Midbrain (tissue), 1 donor: ENCODE measurements at places on chromosomes 12 and 14.

DNA sequence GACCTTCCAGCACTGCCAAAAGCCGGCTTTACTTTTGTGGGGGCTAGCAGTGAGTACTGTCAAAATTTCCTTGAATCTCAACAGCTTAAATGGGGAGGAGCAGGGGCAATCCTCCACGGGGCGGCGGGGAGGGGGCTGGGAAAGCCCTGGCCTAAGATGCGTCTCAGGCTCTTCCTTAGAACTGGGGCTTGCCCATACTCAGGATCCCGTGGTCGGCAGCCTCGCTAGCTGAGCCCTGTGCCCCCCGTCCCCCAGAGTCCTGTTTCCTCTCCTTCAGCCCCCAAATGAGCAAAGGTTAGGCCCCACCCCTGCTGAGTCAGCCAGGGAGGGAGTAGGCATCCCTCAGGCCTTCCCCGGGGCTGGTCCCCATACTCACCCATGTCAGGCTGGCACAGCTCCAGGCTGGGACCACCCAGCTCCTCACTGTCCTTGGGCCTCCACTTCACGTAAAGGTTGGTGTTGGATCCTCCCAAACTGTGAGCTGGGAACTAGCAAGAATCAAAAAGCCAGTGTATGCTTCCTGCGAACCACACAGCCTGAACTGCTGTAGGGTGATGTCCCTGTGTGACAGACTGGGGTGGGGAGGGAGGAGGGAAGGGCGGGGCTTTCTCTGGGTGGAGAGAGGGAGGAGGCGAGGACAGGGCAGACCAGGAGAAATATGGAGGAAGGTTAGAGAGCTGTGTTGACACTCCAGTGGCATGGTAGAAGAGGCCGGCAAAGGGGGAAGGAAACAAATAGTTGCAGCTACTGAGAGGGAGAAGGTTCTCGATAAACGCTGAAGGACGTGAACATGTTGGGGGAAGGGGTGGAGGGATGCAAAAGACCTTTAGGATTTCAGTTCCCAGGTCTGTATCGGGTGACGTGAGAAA, 5.9 kb upstream of the BAZ2A start:
- peak; percentile 85 for DNase-seq

DNA sequence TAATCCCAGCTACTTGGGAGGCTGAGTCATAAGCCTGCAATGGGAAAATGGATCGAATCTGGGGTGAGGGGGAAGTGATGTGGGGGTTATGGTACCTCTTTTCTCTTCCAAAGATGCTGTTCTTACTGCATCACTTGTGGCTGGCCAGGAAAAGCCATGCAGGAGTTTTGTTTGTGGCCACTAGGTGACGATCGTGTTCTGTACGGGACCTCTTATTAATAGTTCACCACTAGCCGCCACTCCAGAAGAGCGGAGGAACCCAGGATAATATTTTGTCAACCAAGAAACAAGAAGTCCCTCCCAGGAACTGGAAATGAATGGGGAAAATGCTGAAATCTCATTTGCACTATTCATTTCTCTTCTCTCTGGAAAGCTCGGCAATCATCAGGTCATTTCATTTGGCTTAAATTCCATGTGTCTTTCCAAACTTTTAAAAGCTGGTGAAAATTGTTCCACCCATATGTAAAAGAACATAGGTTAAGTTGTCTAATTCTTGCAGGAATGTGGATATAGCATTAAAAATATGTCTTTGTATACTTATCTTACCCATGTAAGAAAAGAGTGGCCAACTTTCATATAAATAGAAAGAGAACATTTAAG, 8.9 kb downstream of the GPR65 start:
- DNase-seq: peak; percentile 78

DNA sequence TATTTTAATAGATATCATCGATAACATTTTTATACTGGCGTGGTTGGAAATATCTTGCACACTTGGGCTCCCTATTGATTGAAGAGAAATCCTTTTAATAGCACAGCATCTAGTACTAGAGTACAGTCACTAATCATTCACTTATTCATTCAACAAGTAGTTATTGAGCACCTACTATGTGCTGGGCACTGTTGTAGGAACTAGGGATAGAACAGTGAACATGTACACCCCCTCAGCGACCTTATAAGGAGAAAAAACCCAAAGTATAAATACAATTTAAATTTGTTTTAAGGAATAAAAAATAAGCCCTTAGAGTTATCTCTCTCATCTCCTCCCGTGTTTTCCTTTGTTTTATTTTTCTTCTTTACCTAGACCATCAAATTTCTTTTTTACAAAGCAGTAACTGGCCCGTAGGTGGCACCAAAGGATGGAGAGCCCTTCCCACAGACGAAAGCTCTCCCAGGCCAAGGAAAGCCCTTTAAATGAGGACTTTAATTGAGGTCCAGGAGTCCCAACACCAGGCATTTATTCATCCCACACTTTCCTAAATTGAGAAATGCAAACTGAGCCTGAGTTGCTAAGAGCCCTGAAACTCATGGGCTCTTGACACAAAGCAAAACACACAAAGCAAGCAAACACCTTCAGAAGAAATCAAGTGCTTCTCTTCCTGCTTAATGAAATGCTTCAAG, 29.0 kb downstream of the PEBP1 start:
- peak; percentile 20 for DNase-seq

DNA sequence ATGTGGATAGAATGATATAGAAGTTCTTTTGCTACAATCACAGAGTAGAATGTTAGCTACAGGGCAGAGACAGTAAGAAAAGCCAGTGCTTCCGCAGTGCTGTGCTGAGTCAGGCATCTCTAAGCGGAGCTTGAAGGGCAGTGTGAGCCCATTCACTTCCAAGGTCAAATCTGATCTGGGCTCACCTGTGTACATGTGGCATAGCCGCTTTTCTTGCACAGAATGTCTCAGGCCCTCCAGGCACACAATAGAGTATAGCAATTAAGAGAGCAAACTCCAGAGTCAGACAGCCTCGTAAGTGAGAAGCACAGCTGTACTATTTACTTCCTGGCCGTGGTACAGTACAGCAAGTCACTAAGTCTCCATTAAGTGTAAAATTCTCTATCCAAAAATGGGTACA, 26.8 kb downstream of the CORO1C start:
- DNase-seq: no peak

- no peak for DNase-seq
Measured at GRCh38 chr12:48990552-48990951, 8.6 kb downstream of the DDN start.

- DNase-seq: no peak
Measured at GRCh38 chr12:117521346-117521745, 159.9 kb upstream of the NOS1 start.

DNA sequence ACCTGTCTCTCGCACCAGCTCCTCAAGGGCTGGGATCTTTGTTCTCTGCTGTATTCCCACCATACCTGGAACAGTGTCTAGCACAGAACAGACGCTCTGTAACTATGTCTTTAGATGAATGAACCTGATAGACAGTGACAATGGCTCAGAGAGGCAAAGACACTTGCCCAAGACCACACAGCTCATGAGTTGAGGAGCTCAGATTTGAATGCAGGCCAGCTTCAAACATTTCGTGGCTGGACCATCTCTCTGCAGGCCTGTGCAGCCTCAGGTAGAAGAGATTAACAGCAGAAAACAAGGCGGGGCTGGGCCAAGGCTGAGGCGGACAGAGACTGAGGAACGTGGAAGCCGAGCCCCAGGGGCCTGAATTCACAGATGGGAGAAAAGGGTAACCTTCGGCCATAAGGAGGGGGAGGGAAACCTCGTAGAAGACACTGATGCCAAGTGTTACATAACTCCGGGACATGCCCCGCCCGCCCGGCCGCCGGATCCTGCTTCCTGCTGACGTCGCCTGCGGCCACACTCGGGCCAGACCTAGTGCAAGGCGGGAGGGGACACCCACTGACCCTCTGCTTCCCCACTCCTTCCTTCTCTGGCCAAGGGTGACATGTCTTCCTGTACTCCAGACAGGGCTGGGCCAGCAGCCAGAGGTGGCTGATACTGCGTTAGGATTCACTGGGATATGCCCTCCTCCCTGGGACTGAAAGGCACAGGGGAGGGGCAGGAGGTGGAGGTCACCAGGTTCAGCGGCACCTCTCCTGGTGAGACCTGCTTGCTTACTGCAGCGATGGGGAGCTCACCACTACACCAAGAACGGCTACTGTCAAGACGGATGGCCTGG, 86.8 kb downstream of the RFLNA start:
- DNase-seq: peak; percentile 79

- DNase-seq: no peak
Measured at GRCh38 chr12:51917746-51918453, 10.6 kb downstream of the ACVRL1 start.

GRCh38 chr14:20662968-20663732, 21.2 kb upstream of the RNASE4 start:
- peak; percentile 40 for DNase-seq

GRCh38 chr14:67423424-67423823, 11.5 kb upstream of the PLEK2 start:
- DNase-seq: no peak

- no peak for DNase-seq
Measured at GRCh38 chr12:12319451-12320183, 30.4 kb downstream of the MANSC1 start.

GRCh38 chr12:43942379-43942778, 106.5 kb downstream of the TMEM117 start:
- no peak for DNase-seq

GRCh38 chr12:466039-466438, 6.3 kb downstream of the B4GALNT3 start:
- DNase-seq: no peak

GRCh38 chr12:119686355-119686754, 18.4 kb downstream of the PRKAB1 start:
- no peak for DNase-seq

DNA sequence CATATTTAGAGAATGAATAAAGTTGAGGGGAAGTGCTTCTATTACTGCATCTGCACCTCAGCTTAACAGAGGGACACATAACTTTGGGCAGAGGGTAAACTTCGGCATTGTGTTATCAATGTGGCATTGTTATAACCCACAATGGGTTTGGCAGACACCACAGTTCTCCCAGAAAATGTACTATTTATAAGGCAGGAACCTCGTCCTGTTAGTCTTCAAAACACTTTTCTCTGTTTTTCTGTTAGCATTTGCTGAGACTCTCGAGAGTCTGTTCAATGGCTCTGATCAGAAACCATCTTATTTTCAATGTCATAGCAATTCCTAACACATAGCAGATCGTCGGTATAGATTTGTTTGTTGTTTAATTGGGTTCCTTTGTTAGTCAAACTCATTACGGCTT, 13.9 kb downstream of the PPP1R36 start:
- DNase-seq: peak; percentile 54

DNA sequence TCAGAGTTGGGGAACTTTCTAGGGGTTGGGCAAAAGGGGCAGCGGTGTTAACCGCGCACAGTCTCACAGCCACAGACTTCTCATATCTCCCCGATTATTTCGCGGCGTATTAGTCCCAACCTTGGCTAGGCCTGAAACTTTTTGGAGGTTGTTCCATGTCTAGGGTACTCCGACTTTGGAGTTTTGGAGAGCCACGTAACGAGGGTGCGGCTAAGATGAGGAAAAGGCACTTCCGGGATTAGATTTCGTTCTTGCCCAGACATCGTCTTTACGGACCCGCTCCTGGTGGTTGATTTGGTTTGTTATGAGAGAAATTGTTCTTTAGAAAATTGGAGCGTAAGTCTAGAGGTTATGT, 513 bp downstream of the CCNK start:
- no peak for DNase-seq

GRCh38 chr12:76591476-76591875, 31.9 kb upstream of the OSBPL8 start:
- DNase-seq: no peak

- DNase-seq: no peak
Measured at GRCh38 chr12:47977046-47977771, 13.8 kb downstream of the TMEM106C start.

- no peak for DNase-seq
Measured at GRCh38 chr12:101204602-101205304, 5.3 kb downstream of the SLC5A8 start.

DNA sequence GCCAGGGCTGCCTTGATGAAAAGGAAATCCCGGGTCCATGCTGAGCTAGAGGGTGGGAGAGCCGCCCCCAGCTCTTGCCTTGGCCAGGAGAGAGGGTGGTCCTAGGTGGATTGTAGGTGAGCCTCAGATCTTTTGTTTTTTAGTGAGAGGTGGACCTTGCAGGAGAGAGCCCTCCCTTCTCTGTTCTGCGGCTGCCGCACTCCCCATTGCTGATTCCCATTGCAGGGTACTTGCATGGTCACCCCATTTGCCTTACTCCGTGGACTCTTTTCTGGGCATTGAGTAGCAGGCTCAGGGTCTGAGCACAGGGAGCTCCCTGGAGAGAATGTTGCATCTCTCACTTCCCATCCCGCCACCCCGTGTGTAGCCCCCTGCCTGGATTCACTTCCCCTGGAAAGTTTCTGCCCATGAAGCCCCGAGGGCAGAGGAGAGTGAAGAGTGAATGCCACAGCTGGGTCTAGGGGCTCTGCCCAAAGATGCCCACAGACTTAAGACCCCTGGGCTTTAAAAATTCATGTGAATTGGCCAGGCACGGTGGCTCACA, 10.2 kb downstream of the VASH1 start:
- no peak for DNase-seq

- DNase-seq: no peak
Measured at GRCh38 chr12:105562199-105562971, 231.9 kb downstream of the C12orf75 start.

- no peak for DNase-seq
Measured at GRCh38 chr12:7361265-7361664, 57.4 kb downstream of the ACSM4 start.

GRCh38 chr14:58107041-58107440, 45.0 kb downstream of the ARMH4 start:
- DNase-seq: no peak

DNA sequence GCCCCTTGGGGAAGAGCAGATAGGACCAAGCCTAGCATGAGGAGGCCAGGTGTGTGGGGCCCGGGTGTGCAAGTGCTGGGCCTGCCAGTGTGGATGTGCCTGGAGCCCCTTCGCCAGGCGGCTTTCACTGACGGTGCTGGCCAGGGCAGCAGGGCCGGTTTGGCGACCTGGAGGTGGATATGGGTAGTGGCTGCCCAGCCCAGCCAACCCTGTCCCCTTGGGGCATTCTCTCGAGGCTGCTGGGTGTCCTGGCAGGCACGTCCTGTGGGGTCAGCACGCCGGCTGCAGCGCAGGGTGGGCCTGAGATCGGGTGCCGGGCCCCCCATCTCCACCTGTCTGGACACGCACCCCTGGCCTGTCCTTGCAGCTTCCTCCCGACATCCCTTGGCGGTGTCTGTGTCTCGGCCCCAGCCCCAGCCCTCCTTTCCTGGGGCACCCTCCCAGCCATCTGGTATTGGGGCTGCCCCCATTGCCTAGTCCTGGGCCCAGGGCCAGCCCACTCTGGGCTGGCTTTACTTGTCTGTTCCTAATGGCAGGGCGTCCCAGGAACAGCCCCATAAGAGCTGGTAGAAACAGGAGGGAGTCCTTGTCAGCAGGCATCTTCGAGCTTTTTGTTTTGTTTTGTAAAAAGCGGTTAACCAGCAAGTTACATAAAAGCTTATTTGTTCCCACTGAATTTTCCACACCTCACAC, 7.2 kb upstream of the CRIP2 start:
- DNase-seq: no peak

DNA sequence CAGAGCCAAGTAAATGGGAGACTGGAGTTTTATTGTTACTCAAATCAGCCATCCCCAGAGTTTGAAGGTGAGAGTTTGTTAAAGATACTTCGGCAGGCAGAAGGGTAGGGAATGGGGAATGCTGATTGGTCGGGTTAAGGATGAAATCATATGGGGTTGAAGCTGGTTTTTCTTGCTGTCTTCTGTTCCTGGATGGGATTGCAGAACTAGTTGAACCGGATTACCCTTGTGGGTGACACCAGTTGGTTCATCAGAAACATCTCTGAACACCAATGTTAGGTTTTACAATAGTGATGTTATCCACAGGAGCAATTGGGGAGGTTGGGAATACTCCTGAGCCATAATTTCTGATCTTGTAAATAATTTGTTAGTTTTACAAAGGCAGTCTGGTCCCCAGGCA, 18.7 kb upstream of the SMCO2 start:
- no peak for DNase-seq
